ENCODE measurements at places on chromosomes 1 and 21.

DNA sequence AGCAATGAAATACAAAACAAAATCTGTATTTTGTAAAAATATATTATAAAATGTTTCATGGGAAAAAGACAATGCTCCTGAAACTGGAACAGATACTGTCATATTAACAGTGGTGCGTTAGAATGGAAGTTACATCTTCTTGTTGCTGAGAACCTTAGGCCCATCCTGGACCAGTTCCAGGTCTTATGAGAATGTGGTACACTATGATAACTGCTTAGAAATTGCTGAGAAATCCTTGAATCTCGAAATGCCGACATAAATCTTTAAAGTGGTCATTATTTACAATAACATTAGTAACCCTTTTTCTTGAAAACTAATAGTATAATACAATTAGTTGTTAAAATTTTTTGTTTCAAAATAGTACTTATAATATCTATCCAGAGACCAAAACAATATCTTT is 747.9 kb upstream of the NCAM2 start:
- no peak for DNase-seq

GRCh38 chr1:36947384-36947783 is 86.9 kb downstream of the GRIK3 start:
- DNase-seq, result no peak

- DNase-seq, result no peak
Measured at GRCh38 chr1:193960040-193960439, 773.6 kb upstream of the B3GALT2 start.

GRCh38 chr1:112083487-112083886 is 94.0 kb upstream of the KCND3 start:
- DNase-seq, result no peak
